Motor neuron (in vitro differentiated cells): ENCODE measurements at places on chromosomes 6 and 20. TPM values are rescaled to one million over a fixed set of nuclear protein-coding genes. Genes with fewer than 3 reads are reported as not detected.

- no peak for ATAC-seq
Measured at GRCh38 chr6:119609865-119610264, 260.3 kb upstream of the MAN1A1 start.

- ATAC-seq: peak; percentile 55
Measured at GRCh38 chr6:130697271-130697994, 129.8 kb upstream of the SMLR1 start.

DNA sequence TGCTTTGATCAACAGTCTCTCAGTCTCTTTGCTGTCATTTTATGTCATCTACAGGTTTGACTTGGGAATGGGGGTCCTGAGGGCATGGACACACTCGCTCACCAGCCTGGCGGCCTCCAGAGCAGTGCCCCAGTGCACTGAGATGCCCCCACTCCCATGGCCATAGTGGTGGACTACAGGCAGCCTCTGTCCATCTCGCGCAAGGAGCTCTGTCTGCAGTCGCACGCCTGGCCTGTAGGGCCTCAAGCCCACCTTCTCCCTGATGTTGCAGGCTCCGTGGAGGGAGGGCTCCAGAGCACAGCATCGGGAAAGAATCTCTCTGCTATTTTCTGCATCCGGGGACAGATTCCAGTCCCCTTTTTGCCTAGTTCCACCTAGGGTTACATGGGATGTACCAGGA, 22.6 kb downstream of the DDO start:
- ATAC-seq: no peak

DNA sequence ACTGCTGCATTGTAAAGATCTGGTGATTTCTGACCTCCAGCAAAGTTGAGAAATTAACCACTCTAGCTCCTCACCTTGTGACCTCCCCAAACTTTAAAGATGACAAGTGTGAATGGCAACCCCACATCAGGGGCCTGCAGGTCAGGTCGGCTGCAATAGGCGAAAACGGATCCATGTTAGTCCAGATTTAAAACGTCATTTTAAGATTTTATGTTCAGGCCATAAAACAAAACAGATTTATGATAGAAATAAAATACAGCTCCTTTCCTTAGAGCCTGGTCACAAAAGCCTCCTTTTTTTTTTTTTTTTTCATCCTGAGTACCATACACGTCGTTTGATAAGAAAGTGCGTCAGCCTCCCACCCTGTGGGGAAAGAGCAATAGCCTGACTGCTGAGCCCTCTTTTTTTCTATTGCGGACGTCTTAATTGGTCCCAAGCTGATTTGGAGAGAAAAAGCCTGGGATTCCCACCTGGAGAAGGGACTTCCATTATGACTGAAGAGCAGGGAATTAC, 519.2 kb upstream of the NOX3 start:
- ATAC-seq: no peak

DNA sequence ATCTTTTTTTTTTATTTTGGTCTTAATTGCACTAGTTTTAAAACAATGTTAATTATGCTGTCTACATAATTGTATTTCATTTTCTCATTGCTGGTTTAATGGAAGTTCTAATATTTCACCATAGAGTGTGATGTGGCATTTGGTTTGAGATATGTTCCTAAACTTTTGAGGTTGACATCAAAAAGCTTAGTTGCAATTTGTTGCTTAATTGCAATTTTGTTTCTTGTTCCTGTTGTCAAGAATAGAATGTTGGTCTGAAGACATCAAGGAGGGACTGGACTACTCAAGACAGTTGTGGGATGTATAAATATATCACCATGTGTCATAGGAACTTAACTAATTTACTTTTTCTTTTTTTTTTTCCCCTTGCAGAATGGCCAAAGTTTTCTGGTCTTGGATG, 12.5 kb downstream of the HSF2 start:
- ATAC-seq: no peak

The SLC17A2 gene
- 0.31 and 0.81 TPM in 2 replicates for total RNA-seq

GRCh38 chr6:31906122-31906521, 4.2 kb upstream of the ZBTB12 start:
- no peak for ATAC-seq

DNA sequence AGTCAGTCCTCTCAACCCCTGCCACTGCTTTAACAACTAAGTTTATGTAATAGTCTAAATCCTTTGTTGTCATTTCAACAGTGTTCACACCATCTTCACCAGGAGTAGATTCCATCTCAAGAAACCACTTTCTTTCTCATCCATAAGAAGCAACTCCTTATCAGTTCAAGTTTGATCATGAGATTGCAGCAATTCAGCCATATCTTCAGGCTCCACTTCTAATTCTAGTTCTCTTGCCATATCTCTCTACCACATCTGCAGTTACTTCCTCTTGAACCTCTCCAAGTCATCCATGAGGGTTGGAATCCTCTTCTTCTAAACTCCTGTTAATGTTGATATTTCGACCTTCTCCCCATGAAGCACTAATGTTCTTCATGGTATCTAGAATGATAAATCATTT, 57.9 kb upstream of the FOXO3 start:
- no peak for ATAC-seq

The RTEL1 gene
- total RNA-seq: 27.6 and 27.9 TPM in 2 replicates

GRCh38 chr6:22146931-22147701, 149.7 kb downstream of the PRL start:
- ATAC-seq: peak; percentile 32

GRCh38 chr6:89411145-89412070, 665 bp downstream of the RRAGD start:
- peak; percentile 33 for ATAC-seq
